ENCODE measurements at places on chromosomes 5 and 9.

DNA sequence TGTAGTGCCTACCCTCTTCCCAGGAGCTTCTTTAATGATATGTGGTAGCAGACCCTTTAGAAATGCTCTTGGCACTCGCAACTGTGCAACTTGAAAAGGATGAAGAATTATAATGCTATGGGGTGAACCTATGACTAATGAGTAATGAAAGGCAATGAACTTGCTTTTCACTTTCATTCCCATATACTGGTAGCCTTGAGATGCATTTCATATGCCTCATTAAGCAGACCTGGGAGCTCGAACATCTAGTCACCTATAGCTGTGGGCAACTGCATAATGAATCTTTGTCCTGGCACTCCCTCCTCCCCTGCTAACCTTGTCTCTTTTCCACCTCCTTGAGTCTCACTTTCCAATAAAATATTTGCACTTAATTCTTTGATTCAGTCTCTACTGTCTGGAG is 605.9 kb upstream of the DAB2 start:
- no peak for DNase-seq

DNA sequence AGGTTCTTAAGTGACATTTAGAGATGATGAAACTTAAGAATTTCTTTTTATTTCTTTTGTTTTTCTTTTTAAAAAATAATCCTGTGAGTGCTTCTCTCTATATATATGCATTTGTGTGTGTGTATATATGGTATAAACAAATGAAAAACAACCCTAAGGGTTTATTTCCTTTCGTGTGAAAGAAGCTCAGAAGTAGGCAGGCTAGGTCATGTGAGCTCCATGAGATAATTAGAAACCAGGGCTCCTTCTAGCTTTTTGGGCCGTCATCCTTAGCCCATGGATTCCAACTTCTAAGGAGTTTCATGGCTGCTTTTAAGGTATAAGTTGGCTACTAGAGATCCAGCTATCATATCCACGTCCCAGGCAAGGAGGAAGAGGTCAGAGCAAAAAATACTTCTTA is 11.2 kb downstream of the C9orf43 start:
- DNase-seq, result no peak

DNA sequence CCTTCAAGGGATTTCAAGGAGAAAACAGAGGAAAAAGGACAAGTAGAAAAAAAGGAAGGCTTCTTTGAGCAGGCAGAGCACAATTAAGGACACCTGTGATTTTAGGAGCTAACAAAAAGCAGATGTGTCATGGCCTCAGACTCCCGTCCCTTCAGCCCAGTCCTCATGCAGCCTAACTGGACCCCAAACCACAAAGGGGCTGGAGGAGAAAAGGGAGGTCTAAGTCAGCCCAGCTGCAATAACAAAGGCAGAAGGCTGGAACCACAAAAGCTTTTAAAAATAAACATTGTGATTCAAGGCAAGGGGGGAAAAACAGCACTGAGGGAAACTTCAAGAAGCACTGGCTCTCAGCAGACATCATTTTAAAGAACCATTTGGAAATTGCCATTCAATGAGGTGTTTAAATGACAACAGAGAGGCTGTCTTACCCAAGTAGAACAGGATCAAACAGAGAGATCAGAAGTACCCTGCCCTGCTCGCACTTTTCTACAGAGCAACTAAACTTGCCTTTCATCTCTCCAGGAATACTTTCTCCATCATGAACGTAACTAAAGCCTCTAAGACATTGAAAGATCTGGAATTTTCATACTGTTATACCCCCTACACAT is 89.3 kb downstream of the SEMA5A start:
- no peak for DNase-seq

- DNase-seq, result no peak
Measured at GRCh38 chr5:152218694-152219093, 186.4 kb downstream of the NMUR2 start.

GRCh38 chr5:148063861-148064260 is at the start of gene SPINK5:
SPINK5 (plus strand) TSS chr5:148063980; CDS start chr5:148064045, 65 bp downstream.
- DNase-seq, result no peak

DNA sequence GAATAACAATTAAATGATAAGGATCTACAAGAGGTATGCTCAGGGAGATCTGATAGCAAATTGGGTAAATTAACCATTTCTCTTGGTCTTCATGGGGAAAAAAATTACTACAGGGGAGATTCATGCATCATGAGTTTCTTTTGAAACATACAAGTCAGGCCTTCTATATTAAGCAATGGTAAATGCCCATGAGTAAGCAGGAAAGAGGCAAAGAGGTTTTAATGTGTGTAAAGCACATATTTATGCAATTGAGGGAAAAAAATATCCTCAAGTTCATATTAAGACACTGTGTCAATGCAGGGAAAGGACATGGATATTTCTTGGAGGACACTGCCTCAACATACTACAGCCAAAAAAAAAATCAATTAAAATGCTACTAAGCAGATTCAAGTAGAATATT is 73.4 kb upstream of the NR4A3 start:
- DNase-seq, result no peak

DNA sequence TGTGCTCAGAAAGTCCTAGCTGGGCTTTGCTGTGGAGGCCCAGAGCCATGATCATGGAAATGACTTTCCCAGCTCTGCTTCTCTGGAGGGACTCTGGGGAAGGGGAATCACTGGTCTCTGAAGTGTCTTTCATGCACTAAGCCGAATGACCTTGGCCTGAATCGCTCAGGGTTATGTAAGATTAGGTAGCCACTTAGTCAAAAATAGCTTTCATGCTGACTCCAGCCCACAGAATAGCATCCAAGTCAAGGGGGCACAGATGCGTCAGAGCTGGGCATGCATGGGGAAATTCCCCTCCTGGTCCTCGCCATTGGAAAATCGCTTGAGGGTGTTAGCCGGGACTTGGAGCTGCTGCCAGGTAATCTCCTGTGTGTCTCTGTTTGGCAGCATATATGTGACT is 36.1 kb upstream of the PPARGC1B start:
- DNase-seq, result no peak

GRCh38 chr5:172774561-172775315 is 3.7 kb upstream of the DUSP1 start:
- DNase-seq, result no peak

DNA sequence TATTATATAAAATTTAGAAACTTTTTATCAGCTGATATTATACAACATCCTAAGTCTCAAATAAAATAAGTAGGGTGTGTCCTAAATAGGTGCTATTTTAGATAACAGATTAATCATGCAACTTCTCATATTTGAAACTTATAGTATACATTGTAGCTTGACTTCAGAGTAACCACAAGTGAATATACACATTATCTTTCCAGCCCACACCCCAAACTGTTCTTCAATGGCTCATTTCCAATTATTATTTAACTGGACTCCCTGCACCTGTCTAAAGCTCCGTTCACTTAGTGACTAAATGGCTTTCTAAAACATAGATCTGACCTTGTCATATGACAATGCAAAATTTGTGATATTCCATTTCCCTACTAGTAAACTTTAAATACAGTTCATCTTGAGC is 490.9 kb upstream of the RGMB start:
- DNase-seq, result no peak

DNA sequence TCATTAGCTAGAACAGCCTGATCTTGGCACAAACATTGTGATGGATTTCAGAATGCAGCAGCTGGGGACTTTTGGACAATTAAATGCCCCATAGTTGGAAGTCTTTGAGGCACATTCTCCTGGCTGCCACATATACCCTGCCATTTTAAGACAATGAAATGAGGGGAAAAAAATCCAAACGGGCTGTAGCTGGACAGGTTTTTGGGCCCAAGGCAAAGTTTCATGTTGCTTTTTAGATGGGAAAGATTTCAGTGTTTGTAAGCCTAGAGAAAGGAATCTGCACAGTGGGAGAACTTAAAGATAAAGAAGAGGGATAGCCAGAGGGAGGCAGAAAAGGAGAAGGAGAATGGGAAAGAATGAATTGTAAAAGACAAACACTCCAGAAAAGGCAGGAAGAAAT is 30.0 kb upstream of the RICTOR start:
- no peak for DNase-seq

DNA sequence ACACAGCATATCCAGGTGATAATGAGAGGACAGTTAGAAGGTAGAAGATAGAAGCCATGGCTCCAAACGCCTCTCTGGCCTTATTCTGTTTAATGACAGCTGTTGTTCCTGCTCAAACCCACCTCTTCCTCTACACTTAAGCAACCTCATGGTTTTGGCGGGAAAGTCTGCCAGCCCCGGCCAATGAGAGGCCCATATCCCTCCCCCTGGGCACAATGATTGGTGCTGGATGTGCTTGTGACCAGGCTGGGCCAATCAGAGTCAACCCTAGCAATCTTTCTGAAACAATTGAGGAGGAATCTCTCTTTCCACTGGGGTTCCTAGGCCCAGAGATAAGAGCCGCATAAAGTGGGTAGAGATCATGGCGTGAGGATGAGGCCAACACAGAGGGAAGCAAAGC is 4.8 kb upstream of the GFI1B start:
- no peak for DNase-seq

DNA sequence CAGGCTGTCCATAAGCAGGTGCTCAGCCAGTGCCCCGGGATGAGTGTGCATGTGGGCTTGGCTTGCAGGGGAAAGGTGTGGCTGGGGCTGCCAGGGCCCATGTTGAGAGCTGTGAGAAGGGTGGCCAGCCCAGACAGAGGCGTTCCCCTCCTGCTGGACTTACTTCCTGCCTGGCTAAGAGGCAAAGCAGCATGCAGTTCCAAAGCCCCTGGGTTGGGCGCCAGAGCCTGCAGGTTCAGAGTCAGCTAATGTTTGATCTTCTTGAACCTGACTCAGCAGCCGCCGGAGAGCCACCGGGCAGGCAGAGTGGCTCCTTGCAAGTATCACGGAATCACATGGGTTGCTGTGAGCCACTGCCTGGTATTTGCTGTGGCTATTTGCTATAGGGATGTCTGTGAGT is 168.4 kb upstream of the MAP1B start:
- no peak for DNase-seq

Data from SIG-M5 (cell line).